ENCODE measurements at places on chromosomes 11 and 22.

DNA sequence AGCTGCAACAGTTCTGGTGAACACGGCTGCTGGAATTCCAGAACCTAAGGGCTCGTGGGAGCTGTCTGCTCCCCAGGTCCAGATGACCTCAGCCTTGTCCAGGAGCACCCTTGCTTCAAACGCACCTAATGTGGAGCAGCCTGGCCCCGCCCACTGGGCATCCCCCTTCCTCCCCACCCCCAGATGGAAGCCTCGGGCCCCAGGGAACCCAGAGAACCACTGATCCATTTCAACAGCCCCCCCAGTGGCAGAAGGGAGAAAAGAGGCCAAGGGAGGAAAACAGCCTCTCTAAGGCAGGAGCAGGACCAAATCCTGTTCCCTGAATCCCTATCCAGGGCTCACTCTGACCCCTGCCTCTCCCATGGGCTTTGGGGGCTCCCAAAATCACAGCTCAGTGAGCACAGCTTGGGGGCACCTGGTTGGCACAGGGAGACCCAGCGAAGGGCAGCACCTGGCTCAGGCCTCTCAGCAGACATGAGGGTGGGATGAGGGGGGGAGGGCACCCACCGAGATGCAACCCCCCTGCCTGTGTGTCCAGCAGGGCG, 1.2 kb downstream of the CYTH4 start:
- DNase-seq, result no peak

DNA sequence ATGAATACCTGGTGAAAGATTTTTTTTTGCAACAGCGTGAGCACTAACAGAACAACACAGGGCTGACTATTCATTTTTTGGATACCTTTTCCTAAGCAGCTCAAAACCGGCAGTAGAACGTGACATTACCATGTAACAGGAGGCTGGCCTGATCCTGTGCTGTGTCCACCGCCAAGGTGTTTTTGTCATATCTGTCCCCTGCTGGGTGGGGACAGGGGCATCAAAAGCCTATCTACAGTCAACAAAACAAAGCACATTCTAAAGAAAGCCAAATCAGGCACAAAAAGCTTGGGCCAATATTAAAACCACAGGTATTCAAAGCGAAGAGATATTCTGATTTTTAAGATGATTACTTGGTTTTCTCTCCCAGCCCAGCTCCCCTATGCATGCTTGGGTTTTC, 151.2 kb downstream of the LRRC4C start:
- no peak for DNase-seq

DNA sequence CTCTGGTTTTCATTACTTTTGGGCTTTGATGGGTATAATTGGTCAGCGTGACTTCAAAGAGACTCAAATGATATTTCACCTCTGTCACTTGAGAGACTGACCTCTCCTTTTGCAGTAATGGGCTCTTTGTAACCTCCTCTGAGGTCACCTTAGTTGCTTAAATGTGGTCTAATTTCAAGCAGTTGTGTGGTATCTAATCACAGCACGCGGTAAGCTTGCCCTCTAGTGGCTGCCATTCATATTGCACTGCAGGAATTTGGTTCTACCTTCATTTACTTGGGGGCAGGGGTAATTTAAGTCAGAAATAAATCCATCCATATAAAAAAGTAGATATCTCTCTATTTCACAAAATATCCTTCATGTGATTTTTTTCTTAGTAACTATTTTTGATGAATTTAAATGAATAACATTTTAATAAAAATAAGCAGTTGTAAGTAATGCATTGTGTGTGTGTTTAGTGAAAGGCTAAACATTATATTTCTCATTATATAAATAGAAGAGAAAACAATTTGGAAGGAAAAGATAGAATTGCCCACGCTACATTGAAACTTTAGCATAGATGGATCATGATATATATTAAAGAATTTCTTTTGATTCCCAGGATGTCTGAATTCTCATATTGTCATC, 55.0 kb upstream of the ANO3 start:
- no peak for DNase-seq

GRCh38 chr11:32830796-32831195, 1.1 kb downstream of the PRRG4 start:
- DNase-seq, result no peak

DNA sequence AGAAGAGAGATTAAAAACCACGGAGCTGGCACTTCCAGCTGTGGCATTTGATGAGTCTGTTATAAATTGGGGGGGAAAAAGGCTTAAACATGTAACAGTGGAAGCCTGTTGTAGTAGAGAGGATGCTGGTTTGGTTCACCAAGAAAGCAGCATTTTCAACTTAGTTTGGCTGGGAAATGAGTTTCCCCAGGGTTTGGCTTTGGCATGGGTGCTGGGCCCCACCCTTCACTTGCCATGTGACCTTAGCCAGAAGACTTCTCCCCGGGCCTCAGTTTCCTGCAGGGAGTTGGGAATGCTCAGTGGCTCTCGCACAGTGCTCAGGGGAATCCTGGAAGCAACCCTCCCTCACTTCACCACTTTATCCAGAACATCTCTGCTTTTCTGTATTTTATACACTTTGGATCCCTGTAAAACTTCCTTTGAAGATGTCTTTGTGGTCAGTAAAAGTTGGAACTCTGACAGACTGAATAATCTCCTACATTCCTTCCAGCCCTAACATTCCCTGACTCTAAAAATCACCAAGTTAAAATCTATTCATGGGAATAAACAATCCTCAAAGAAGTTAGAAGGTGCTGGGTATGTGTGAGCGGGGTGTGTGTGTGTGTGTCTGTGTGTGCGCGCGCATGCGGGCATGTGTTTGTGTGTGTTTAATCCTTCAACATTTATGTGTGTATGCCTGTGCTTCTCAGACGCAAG, 166.0 kb downstream of the TENM4 start:
- DNase-seq, result no peak

GRCh38 chr11:2368851-2369180, 8.3 kb upstream of the CD81 start:
- no peak for DNase-seq

- DNase-seq, result no peak
These were observed 30.4 kb upstream of the SYT7 start for GRCh38 chr11:61611309-61611708.

DNA sequence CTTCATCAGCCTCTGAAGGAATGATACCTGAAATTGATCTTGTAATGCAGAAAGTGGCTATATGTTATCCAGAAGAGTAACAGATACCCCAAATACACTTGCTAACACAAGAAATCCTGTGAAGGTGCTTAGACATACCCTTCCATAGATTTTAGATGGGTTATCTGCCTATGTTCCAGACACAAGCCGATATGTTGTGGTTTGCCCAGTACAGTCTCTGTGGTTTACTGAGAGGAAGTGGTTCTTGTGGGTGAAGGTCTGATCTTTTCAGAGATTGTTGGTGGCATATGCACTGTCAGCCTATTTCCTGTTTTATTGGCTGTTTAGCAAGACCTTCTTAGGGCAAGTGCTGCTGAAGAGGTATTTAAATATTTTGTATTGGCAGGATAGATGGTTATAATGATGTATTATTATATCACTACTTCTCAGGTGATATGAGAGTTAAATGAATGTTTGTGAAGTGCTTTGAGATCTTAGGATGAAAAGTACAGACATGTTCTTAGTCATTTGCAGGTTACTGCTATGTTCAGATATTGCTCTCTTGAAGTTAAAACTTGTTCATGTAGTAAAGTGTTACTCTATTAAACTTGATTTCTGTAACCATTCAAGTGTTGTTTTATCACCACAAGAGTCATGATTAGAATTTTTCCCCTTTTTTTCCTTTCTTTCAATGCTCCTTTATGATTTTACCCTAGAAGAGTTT, 8.2 kb downstream of the ARHGEF12 start:
- DNase-seq, result no peak

All from frontal cortex (tissue), 4 donors.